Cardiac fibroblast (primary cell): ENCODE measurements at places on chromosomes 3 and 15.

DNA sequence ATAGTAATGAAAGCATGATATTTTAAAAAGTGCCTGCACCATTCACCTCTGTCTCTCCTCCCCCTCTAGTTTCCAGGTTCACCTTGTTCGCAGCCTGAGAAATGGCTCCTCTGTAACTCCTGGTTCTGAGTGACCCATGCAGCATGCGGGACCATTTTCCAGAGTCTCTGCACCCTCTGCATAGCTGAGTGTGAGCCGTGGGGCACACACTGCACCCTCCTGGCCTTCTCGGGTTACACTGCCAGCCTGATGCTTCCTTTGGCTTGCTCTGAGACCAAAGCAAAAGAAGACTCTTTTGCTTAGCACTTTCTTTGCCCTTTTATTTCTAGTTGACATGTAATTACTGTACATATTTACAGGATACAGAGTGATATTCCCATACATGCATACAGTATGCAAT lies 287.3 kb downstream of the GABRG3 start:
- no peak for DNase-seq

DNA sequence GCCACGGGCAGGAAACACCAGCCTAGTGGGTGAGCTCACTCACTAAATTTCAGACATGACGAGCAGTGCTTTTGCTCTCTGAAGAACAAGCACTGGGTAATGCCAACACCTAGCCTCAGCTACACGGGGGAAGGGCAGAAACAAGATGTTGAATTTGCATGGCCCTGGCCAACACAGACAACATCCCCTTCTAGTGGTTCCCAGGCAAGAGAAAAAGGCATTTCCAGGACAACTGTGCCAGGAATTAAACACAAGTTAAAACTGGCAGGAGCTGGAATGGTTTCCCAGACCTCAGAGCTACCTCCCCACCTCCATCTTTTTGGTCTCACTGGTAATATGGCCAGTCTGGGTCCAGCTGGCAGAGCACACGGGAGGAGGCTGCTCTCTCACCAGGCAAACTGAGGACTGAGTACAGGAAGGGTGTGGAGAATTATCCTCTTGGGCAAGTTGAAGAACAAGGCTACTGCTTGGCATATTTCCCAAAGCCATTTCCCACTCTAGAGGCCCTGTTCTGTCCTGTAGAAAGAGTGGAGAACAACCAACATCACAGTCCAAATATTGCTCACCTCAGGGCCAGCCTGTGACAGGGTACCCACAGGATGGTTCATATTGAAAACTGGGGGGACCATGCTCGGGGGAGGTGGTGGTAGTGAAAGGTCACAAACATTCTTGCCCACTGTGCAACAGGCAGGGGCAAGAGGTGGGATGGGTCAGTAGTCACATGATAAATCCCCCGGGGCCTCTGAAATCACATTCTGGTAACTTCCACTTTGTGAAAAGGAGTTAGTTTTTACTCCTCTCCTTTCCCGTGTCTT lies 26.5 kb downstream of the TSPAN3 start:
- peak; percentile 60 for DNase-seq

DNA sequence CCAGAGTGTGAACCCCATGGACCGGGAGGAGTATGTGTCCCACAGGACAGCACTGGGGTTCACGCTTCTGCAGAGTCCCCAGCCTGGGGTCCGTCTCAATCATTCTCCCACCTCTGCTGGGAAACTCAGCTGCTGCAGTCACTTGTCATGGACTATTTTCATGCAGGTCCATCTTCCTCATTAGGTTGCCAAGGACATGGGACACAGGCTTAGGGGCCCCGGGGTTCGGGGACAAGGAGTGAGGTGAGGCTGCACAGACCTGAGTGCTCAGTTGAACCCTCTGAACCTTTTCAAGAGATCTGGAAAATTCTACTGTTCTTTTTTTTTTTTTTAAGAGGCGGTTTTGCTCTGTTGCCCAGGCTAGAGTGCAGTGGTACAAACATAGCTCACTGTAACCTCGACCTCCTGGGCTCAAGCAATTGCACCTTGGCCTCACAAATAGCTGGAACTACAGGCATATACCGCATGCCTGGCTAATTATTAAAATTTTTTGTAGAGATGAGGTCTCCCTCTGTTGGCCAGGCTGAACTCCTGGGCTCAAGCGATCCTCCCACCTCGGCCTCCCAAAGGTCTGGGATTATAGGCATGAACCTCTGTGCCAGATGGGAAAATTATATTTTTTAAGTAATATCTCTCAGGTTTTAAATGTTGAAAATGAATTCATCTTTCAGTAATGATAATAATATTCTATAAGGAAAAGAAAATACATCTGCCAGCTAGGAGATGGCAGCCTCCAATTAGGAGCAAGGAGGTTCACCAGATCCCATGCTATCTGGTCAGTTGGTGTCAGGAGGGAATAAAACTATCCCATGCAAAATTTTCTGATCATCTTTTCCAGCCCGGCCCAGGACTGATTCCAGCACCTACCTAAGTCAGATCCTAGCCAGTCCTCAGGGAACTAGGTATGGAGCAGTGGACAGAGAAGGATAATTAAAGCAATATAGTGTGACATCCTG lies 45.2 kb downstream of the RPN1 start:
- no peak for DNase-seq

DNA sequence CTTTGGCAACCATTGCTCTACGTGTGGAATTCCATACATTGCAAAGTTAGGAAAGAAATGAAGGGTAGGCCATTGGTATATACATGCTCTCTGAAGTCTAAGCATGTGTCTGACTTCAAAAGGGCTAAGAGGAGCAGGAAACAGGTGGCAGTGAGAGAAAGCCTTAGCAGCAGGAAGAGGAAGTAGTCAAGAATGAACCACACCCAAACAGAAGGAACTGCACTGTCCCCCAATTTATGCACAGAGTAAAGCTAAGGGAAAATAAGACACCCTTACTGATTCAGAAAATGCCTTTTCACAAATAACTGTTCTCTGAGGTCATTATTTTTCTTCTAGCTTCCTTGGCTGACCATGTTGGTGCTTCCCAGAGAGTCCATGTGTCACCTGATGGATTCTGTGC lies 575.4 kb downstream of the NTRK3 start:
- no peak for DNase-seq

GRCh38 chr3:123385001-123385401 lies 63.9 kb downstream of the ADCY5 start:
- DNase-seq: no peak

GRCh38 chr3:72171463-72171881 lies 386.5 kb upstream of the PROK2 start:
- peak; percentile 77 for DNase-seq

GRCh38 chr3:123481722-123482457 lies 33.0 kb upstream of the ADCY5 start:
- DNase-seq: no peak

GRCh38 chr3:113054552-113054951 lies 63.8 kb downstream of the GTPBP8 start:
- DNase-seq: peak; percentile 92

DNA sequence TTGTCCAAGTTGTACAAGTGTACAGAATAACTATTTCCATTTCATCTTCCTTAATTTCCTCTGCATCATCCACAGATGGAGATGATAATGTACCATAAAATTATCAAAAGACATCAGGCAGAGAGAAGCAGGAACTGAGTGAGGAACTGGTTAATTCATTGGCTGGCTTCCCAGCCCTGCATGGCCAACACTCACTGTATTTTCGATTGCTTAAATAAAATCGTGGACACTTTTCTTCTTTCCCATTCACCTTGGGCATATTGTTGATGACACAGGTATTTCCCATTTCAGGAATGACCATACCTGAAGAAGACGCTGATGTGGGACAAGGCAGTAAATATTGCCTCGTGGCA lies 144.2 kb upstream of the ABHD17C start:
- peak; percentile 70 for DNase-seq

GRCh38 chr15:52523192-52523591 lies 5.5 kb downstream of the MYO5A start:
- peak; percentile 82 for DNase-seq

DNA sequence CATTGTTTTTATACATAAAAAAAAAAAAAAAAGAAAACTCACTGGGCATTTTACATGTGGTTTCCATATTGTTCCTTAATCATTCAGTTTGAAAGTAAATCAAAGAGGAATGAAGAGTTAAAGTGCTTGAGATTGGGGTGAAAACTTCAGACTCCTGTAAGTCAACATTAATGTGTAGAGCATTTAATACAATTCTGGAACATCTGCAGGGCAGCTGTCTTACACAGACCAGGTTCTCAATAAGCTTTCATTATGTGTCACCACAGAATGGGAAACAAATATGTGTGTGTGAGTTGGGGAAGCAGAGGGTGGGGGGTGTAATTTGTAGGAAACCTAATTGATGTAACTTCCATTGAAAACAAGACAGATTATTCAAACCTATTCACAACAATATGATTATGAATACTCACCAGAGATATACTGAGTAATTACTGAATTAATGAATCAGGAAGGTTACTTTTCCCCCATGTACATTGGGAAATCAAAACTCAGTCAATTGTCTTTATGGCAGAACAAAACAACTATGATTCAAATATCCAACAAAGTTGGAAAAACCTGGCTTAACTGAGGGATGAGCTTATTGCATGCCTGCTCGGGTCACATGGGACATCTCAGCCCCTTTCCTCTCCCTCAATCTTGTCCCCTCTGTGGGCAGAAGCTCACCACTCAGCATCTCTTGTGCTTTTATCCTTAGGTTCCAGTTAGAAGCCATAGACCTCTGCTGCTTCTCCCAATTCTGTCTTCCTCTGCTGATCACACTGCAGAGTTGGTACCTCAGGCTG lies 281.2 kb upstream of the THBS1 start:
- peak; percentile 51 for DNase-seq

DNA sequence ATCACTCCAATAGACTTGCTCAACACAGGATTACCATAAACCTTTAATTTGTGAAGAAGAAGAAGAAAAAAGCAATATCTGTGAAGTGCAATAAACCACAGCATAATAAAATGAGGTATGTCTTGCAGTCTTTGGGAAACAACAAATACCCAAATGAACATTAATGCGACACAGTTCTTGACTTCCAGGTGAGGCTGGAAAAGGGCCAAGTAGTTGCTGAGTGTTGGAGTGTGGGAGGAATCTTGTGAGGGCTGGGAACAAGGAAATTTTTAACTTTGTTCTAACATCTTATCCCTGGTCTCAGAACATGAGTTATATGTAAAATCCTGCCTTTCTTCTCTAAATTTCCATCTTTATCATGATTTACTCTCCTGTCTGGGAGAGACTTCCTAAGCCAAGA lies 206.5 kb downstream of the DTWD1 start:
- DNase-seq: no peak

GRCh38 chr3:106560451-106560966 lies 691.7 kb upstream of the CBLB start:
- peak; percentile 98 for DNase-seq

DNA sequence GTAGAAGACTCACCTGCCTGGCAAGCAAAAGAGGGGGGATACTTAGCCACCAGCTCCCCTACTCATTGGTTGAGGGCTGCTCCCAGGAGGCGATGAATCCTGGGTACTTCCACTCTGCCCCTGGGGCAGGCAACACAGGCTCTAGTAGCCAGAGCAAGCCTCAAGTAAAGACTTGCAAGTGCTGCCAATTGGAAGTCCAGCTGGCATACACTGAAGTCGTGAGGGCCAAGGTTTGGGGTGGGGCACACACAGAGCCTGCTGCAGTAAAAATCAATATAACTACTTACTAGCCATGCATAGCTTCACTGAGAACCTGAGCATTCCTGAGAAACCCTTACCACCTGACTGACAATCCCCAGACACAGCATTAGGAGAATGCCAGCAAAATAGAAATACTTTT lies 123.0 kb upstream of the EIF1B start:
- no peak for DNase-seq

DNA sequence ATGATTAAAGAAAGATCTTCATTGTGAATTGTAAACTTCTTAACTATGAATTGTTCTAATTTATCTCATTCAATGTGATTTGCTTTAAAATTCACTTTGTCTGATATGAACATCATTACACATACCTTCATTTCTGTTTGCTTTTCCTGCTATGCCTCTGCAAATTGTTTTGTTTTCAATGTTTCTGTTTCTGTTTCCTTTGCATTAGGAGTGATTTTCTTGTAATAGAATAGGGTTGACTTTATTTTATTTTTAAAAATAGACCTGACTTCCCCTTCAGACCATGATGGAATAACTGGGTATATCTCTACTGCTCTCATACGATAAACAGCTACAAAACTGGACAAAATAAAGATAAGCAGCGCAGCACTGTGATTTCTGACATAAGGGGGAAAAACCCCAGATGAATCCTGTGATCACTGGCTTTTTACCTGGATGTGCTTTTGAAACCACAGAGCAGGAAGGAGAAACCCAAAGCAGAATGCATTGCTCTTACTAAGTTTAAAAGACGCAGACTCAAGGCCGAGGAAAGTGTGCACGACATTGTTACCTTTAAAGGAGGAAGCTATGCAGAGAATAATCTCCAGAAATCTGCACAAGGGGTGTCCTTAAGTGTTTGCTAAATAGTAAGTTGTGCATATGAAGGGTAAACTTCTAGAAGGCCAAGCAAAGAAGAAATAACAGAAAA lies 420.2 kb downstream of the TBC1D5 start:
- no peak for DNase-seq

- DNase-seq: peak; percentile 46
Measured at GRCh38 chr15:32657198-32657883, 15.8 kb downstream of the SCG5 start.

GRCh38 chr3:13872451-13872850 lies 7.4 kb downstream of the WNT7A start:
- no peak for DNase-seq

- no peak for DNase-seq
Measured at GRCh38 chr15:44414001-44414400, 13.4 kb upstream of the CTDSPL2 start.

DNA sequence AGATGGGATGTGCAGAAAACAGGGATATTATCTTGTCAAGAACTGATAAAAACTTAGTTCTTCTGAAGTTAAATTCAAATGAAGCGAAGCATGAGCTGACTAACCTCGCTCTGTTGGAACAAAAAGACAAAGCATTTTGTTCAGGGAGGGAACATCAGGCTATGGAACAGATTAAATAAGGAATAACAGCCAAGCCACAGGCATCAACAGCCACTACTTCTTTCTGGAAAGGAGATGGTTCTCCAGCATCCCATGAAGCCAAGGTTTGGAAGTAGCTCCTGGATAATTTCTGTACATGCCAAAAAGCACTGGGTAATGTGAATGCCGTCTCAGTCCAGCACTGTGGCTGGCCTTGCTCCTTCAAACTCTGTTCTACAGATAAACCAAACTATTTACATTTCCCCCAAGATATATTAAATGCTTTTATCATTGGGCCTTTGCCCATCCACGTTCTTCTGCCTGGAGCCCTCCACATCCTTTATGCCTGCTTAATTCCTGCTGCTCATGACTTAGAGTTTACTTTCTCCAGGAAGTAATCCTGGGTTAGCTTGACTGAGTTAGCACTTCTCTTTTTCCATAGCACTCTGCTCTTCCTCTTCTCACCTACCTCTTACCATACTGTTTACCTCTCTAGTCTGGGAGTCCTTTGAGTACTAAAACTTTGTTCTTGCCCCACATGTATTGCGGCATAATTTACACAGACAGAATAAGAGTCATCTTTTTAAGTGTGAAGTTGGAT lies 232.0 kb downstream of the CLSTN2 start:
- DNase-seq: no peak

DNA sequence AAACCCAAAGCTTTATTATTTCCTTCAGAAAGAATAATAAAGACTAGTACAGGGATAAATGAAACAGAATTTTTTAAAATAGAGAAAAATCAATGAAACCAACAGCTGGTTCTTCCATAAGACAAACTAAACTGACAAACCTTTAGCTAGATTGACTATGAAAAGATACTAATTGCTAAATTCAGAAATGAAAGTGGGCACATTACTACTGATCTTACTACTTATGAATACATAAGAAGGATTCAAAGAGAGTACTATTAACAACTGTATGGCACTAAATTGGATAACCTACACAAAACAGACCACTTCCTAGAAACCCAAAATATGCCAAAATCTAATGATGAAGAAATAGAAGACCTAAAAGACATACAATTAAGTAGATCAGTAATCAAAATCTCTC lies 278.2 kb downstream of the ISL2 start:
- DNase-seq: no peak
